Astrocyte of the spinal cord (primary cell): ENCODE measurements at places on chromosomes 5 and 9.
A peak's percentile ranks its signal among the peaks of the same experiment; 100 is the strongest.

DNA sequence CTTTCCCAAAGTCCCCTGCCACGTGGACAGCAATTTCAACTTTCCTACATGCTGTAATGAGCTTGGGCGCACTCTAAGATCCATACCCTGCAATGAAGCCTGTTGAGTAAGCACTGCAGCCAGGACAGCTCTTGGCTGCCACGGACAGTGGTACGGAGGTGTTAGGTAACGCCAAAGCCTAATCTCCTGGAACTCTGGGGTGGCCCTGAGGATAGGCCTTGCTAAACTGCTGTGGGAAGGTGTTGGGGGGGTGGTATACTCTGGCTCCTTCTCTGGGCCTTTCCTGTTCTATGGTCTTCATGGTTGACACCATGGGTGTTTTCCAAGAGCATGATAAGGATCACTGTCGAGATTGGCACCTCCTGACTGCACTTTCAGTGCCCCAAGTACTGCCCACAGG is 66.4 kb upstream of the PITX1 start:
- DNase-seq, result no peak

DNA sequence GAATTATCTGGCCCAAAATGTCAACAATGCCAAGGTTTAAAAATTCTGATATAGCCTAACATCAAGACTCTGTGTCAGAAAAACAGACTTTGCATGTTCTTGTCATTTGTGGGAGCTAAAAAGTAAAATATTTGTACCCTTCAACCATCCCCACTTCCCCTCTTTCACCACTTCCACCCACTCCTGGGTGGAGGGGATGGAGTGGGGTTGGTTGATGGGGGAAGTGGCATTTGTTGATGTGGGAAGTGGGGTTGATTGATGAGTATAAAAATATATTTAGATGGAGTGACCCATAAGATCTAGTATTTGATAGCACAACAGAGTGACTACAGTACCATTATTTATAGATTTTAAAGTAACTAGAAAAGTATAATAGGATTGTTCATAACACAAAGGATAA is 55.0 kb upstream of the C9orf72 start:
- DNase-seq, result no peak

DNA sequence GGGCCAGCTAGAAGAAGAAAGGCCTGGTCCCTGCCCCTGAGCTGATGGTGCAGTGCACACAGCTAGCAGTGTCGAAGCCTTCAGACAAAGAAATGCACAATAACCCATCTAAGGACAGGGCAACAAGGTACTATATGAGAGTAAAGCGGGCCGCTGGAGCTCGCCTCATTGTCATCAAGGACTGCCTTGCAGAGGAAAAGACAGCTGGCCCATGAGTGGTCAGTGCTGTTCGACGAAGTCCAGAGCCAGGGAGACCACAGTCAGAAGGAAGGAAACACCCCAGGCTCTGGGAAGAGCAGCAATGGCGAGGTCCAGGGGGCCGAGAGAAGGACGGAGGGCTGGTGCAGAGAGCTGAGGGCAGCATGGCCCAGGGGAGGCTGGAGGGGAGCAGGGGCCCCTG is 17.3 kb downstream of the ATPSCKMT start:
- no peak for DNase-seq

DNA sequence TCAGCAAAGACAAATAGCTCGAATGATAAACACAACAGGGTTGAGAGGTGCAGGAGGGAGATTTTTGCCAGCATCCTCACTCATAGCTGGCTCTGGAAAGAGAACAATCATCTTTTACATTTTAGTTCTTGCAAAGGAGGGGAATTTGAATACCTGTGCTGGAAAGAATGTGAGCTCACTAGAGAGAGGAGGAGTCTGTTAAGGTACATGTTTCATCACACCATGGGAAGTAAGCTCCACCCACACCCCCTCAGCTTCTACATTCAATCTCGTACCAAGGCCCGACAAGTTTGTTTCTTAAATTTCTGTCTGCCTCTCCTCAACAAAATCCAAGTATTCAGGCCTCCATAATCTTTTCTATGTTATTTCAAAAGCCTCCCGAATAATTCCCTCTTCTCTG is 254.6 kb downstream of the BRINP1 start:
- no peak for DNase-seq

DNA sequence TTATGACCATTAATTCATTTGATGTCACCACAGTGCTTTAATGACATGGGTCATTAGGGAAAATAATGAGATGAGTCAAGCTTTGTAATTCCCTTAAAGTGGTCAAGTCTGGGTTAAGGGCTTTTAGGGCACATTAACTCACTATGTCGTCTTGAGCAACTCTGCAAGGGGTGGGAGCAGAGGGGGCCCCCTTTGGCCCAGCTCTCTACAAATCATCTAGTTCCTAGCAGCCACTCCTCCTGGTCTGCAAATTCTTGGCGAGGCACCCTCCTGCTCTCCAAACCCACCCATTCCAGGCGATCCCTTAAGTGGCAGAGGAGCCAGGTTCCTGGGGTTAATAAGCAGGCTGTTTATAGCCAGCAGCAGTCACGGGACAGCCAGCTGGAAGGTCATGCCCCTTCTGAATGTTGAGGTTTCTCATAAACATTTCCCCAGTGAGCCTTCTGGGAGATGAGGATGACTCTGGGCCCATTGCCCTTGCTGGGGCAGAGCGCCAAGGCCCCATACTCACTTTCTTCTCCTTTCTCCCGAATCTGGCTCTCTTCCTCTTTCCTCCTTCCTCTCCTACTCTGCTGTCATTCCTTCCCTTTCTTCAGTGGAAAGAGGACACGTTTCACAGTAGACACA is 14.3 kb upstream of the GPX3 start:
- no peak for DNase-seq

DNA sequence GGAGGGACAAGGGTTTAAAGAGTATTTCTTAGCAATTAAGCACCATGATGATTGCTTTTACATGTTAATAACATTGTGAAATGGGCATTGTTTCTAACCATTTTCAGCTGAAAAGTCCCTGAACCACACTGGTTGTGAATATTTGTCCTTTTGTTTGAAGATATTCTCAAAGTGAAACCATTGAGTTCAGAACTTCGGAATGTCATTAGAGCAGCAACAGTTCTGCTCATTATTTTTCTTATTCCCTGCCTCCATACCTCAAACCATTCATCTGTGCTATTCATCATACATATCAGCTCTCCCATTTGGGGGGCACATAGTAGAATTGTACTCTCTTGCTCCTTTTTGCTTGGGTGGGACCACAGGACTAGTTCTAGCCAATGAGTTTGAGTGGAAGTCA is 553.0 kb upstream of the ZNF462 start:
- no peak for DNase-seq

DNA sequence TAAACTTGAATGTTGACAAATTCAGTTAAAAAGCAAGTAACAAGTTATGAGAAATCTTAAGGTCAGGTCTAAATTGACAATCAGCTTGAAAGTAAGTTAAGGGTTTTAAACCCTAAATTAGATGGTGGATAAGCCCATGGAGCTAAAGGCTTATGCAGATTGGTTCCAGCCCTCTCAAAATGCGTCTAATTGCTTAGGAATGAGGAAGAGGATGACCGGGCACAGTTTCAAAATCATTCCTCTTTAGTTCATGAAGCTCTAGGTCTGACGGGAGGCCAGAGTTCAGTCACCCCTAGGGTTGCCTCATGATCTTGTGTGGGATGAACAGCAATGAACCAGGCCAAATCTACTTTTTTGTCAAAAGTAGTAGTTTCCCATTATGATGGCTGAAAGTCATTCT is 75.4 kb downstream of the SLC38A9 start:
- no peak for DNase-seq

DNA sequence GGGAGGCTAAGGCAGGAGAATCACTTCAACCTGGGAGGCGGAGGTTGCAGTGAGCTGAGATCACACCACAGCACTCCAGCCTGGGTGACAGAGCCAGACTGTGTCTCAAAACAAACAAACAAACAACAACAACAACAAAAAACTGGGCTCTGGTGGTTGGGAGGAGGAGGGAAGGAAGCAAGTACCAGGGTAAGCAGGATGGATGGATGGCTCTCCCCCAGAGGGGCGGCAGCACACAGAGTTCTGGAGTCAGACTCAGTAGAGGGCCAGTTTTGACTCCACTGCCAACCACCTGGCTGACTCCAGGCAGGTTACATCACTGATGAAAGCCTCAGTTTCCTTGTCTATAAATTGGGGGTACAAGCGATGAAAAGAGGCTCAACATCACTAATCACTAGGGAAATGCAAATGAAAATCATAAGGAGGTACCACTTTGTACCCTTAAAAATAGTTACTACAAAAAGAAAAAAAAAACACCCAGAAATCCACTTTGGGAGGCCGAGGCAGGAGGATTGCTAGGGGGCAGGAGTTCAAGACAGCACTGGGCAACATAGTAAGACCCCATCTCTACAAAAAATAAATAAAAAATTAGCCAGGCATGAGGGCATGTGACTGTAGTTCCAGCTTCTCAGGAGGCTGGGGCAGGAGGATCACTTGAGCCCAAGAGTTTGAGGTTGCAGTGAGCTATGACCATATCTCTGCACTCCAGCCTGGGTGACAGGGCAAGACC is 3.2 kb downstream of the SLC22A4 start:
- DNase-seq, result no peak

- peak; percentile 61 for DNase-seq
Observed at GRCh38 chr9:16131264-16131663, 578.4 kb downstream of the CCDC171 start.

DNA sequence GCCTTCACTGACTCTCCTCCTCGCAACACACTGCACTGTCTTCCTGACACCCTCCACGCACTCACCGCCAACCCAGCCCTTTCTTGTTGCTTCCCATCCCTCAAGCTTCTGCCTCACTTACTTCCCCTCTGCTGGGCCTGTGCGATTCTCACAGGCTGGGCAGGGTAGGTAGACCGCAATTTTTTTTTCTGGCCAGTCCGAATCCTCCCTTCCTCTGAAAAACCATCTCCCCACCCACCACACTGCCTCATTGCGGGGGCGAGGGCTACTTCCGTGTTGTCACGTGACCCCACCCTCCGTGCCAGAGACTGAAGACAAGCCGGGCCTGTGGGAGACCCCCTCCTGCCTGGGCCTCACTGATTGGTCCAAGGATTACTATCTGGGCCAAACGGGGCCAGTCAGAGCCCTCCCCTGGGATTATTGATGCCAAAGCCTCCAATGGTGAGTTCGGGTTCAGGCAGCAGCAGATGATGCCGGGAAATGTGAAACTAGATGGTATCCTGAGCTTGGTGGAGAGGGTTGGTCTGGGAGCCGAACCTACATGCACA is 73.1 kb downstream of the STK10 start:
- DNase-seq, result no peak

DNA sequence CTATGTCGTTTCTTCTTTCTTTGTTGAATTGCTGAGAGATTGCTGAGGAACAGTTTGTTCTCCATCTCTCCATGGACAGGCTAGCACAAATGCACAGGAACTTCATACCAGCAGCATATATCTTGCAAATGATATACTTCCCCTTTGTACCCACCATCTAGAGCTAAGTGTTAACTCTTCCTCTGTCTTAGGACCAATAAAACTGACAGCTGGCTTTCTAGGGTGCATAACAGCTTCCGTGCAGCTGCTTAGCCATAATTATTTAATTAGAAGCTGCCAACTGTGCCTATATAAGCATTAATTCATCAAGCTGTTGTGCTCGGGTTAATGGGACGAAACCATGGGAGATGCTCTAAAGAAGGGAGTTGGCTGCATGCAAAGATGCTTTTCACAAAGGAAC is 38.7 kb downstream of the KCTD16 start:
- no peak for DNase-seq

DNA sequence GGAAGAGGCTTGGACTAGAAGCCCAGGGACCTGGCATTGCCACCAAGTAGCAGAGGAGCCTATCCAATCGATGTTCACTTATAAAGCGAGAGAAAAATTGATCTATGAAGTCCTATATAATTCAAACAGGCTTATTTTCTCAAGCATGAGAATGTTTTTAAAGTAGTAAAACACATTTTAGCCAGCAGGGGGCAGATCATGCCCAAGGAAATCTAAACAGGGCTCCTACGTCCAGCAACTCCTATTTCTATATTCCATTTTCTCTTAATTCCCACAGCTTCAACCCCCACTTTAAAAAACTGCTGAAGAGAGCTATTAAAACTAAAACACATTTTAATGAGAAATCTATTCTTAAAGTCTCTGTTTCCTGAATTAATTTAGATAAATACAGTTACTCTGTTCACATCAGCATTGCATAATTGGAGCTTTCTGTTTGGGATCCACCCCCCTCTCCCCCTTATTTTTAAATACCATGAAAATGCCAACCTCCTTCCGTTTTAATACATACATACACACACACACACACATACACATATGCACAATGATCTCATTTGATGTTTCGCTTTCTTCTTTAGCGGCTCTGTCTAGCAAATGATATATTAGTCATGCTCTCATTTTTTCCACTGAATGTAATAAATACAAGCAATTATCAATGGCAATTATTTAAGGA is 144.9 kb downstream of the MYO10 start:
- peak; percentile 77 for DNase-seq

DNA sequence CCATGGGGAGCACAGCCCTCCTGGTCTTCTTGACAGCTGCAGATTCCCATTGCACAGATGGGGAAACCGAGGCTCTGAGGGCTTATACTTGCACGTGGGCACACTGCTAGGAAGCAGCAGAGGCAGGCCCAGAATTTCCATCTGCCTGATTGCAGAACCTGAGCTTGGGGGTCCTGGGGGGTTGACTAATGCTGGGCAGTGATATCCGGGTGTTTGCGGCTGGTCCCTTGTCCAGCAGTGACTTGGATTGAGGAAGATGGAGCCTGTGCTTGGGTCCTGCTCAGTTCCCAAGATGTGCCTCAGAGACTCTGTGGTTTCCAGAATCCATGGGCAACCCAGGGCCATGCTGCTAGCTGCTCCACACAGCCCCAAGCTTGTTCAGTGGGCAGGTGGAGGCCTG is 91.2 kb downstream of the PHF2 start:
- DNase-seq, result no peak

- DNase-seq, result peak; percentile 69
Observed at GRCh38 chr9:2919347-2919746, 75.5 kb upstream of the PUM3 start.

- DNase-seq, result no peak
Observed at GRCh38 chr5:147671365-147671764, 111.2 kb downstream of the JAKMIP2 start.

GRCh38 chr5:158433634-158434033 is 574.7 kb upstream of the CLINT1 start:
- no peak for DNase-seq

DNA sequence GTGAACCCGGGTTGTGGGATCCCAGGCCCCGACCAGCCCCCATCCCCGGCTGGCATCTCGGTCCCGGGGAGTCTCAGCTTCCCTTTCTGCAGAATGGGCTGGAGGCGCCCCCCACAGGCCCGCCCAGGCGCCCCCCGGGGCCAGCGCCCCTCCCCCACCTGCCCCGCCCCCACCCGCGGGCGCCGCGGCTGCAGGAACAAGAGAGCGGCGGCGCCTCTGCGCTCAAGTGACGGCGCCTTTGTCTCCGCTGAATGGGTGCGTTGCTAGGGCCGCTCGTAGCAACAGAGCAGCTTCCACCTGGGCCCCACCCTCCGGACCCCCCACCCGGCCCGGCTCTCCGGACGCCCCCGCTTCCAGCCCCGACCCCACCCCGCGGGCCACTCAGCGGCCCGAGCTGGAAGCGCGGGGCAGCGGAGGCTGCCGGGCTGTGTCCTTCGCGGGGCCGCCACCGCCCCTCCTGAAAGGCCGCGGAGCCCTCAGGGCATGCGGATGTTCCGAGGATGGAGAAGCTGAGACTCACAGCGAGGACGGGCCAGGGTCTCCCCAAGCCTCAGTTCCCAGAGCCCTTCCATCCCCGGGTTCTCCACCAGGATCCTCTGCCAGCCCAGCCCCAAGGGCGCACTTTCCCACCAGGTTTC is 27.5 kb downstream of the ADGRD2 start:
- DNase-seq, result no peak
